GF-D8 (cell line): ENCODE measurements at places on chromosomes 3 and 15.

DNA sequence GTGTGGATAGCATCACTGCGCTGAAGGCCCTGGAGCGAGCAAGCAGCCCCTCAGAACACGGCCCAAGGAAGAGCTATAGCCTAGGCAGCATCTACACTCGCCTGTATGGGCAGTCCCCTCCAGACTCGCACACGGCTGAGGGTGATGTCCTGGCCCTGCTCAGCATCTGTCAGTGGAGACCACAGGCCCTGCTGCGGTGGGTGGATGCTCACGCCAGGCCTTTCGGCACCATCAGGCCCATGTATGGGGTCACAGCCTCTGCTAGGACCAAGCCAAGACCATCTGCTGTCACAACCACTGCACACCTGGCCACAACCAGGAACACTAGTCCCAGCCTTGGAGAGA is 20.5 kb downstream of the ATRIP start:
- DNase-seq, result no peak

DNA sequence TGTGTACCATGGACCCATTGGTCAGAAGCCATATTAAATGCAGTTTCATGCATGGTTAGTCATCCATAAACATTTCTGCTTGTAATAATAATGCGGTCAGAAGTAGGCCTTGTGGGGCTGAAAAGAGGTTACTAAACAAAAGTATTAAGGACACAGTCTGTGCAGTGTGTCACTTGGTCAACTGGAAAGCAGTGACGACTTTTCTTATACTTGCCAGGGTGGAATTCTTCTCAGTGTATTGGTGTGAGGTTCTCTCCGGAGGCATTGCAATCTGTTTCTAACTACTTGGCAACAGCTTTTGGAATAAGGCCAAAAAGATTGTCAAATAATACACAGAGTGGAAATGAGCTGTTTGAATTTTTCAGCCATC is 46.8 kb downstream of the CHL1 start:
- DNase-seq, result no peak

- DNase-seq, result peak; percentile 13
These were observed 731 bp downstream of the ZNF710 start for GRCh38 chr15:90001683-90002427.

DNA sequence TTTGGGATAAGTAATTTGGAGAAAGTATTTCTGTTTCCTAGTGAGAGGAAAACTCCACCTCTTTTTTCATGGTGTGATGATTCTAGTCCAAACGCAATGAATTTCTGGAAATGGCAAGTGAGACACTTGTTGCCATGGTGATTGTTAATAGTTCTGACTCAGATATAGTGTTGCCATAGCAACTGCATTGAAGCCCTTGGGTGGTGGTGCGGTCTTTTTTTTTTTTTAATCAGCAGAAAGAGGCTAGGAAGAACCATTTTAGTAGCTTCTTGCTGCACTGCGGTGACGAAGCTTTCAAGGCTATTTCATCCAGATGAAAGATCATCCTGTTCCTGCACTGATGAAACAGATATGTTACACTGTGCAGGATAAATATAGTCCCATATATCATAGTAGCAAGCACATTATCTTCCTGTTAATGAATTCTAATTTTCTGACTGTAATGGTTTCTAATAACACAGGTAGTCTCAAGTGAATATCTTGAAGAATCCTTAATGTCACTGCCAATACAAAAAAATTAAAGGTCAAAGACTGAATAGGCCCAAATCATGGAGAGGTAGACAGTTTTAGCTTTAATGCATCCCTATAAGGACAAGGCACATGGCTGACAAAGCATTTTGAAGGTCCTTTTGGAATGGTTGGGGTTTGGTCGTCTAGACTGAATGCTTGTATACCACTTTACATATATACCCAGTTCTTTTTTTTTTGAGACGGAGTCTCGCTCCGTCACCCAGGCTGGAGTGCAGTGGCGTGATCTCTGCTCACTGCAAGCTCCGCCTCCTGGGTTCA is 125.1 kb upstream of the ZBTB20 start:
- DNase-seq, result no peak

DNA sequence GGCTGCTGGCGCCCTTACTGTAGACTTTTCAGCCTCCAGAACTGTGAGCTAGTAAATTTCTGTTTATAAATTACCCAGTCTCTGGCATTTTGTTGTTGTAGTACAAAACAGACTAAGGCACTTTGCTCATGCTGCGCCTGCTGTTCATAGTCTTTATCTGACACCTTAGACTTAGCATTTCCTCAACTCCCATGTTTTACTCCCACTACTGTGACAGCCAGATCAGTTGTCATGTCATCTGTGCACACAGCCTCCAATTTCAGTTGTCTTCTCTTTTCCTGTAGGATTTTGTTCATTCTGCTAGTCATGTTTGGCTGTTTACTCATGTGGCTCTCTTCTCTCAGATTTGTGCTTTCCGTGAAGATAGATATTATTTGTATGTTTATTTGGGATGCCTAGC is 62.0 kb downstream of the TCF12 start:
- DNase-seq, result no peak

GRCh38 chr3:18190646-18191045 is 234.5 kb downstream of the SATB1 start:
- no peak for DNase-seq

GRCh38 chr15:85335193-85335942 is 45.0 kb upstream of the AKAP13 start:
- no peak for DNase-seq

DNA sequence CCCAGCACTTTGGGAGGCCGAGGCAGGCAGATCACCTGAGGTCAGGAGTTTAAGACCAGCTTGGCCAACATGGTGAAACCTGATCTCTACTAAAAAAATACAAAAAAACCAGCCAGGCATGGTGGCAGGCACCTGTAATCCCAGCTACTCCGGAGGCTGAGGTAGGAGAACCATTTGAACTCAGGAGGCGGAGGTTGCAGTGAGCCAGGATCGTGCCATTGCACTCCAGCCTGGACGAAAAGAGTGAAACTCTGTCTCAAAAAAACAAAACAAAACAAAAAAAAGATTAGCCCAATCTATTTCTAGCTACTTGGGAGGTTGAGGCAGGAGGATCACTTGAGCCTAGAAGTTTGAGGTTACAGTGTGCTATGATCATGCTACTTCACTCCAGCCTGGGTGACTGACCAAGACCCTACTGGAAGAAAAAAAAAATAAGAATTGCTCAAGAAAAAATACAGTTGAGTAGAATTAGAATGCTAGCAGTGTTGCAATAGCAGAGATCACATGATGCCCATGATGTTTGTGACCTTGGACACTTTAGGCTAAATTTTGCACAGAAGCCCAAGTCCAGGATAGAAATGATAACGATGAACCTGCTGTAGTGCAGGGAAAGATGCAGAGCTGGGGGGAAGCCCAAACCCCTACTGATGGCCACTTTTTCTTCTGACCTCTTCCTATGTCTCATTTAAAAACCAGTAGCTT is 162.2 kb downstream of the LPP start:
- DNase-seq, result no peak

- no peak for DNase-seq
These were observed 20.2 kb upstream of the MEF2A start for GRCh38 chr15:99545605-99546004.

DNA sequence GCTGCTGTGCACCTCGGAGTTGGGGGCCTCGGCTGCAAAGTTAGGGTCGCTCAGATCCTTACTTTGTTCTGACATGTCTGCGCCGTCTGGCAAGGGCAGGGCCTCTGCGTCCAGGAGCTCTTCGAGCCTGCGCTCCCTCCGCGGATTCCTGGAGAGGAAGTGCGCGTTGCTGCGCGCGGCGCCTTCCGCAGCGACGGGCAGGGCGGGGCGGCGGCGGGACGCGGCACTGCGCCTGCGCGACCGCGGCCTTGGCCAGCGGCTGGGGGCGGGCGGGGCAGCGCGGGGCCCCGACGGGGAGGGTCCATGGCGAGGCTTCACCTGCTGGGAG is at the start of gene NDN:
TSS of gene NDN (minus strand) at position 163 of the 328 bp plus-strand sequence. CDS start at position 75, 88 bp downstream.
- no peak for DNase-seq

DNA sequence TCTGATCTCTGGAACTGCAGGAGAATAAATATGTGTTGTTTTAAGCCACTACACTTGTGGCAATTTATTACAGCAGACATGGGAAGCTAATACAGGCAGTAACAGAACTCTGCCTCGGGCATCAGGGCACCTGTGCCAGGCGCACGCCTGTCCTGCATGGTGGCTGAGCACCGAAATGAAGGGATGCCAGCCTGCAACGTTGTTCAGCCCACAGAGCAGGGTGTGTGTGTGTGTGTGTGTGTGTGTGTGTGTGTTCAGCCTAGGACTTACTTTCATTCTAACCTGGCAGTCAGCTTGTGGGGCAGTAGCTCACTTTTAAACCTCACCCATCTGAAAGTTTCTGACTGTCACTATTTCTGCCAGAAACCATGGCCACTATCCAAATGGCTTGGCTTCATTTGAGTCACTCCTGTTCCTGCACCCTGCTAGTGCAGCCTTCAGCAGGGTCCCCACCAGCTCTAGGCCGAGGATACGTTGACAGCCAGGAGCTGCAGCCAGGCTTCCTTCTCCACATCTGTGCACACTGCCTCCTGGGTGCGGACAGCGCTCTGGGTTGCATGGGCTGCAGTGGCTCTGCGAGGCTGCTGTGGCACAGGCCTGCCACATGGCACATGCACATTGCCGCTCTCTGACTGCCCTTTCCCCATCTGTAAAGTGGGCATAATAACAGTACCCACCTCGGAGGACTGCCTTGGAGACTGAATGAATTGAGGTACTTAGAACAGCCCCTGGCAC is 4.5 kb downstream of the UROC1 start:
- no peak for DNase-seq

DNA sequence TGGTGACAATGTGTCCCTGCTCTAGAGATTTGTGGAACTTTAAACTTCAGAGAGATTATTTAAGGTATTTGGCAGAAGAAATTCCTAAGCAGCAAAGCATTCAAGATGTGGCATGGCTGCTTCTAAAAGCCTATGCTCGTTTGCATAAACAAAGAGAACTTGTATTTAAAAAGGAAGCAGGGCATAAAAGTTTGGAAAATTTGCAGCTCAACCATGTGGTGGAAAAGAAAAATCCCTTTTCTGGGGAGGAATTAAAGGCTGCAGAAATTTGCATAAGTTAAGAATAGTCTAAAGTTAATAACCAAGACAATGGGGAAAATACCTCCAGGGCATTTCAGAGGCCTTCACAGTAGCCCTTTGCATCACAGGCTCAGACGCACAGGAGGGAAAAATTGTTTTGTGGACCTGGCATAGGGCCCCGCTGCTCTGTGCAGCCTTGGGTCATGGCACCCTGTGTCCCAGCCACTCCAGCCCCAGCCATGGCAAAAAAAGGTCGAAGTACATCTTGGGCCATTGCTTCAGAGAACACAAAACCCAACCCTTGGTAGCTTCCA is 1109.1 kb downstream of the OTOL1 start:
- no peak for DNase-seq

- no peak for DNase-seq
These were observed 7.0 kb downstream of the NR2E3 start for GRCh38 chr15:71817351-71817750.

DNA sequence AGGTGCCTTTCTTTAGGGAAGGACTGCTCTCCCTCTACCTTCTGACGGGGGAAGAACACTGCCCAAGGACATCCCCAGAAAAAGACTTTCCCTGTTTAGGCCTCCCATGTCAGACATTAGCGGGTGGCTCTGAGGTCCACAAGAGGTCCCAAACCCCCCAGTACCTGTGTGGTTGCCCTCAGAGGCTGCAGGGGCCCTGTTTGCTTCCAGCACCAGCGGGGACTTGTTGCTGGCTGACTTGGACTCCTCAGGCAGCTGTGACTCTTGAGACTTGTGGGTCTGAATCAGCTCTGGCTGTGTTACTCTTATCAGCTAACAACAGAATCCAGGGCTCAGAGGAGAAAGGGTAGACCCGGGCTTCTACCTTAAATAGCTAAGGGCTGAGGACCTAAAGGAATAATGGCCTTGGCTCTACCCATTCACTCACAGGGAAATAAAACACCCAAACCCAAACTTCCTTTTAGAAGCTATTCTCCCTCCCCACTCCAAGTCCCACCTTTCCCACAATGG is 39.2 kb downstream of the SEMA3G start:
- DNase-seq, result no peak

GRCh38 chr3:4823385-4823784 is 155.9 kb upstream of the BHLHE40 start:
- DNase-seq, result no peak

DNA sequence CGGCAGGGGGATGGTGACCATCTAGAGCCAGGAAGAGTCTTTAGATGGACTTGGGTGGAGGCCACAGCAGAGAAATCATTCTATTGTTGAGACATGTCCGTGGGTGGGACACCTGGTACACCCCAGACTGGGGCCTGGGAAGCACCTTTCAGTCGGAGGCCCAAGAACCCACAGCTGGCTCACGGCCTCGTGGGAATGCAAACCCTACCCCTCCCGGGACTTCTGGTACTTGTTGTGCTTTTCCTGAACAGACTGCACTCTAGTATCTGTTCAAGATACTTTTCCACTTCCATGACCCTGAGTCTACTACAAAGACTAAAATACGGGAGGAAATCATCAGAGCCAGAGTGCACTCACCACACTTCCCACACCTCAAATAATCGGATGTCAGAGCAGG is 60.7 kb downstream of the BDH1 start:
- no peak for DNase-seq

- DNase-seq, result no peak
These were observed 505.9 kb upstream of the CFAP20DC start for GRCh38 chr3:59555593-59556315.

DNA sequence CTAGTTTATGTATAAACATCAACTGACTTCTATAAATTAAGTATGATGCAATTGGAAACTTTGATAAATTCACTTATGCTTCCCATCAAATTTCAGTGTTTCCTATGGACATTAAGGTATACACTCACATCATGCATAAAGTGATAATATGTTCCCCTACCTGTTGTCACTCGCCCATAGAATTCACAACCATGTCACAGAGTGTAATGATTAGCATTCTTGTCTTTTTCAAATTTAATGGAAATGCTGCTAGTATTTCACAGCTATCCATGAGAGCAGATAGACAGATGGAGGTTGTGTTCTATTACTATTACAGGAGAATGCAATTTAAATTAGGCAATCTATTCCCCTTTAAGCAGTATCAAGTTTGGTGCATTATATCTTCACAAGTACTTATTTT is 984 bp downstream of the PLSCR4 start:
- DNase-seq, result no peak

- DNase-seq, result no peak
These were observed 168.6 kb upstream of the IQSEC1 start for GRCh38 chr3:13241621-13242363.

DNA sequence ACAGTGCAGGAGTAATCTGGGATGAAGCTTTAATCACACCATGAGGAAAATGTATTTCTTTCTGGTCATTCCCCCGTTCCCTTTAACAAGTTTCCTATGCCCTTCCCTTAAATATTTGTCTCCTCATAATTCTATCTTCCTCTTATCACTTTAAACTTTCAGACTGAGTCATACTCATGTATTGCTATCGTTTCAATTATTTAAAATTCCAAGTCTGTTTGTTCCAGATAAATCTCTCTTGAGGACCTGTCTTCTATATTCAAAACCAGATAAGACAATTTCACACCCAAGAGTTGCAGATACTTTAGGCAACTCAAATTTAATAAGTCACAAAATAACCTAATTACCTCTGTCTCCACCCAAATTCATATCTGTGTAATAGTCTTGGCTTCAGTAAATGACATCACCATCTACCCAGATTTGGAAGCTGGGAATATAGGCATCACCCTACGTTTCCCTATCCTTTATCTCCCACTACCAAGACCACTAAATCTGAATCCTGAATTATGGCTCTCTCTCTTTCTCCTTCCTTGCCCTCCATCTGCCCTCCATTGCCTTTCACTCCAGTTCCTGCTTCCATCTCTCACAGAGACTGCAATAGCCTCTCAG is 220.1 kb downstream of the PYDC2 start:
- no peak for DNase-seq
